ENCODE measurements at places on chromosomes 16 and 17. TPM values are rescaled to one million over a fixed set of nuclear protein-coding genes. Genes with fewer than 3 reads are reported as not detected.

Gene ASPA
- total RNA-seq: not detected

GRCh38 chr17:59067756-59068155 is 38.9 kb downstream of the TRIM37 start:
- peaks cover 38% of the 10 kb centered on the region for H3K36me3 ChIP-seq
- no peak overlapping the region for H3K27ac ChIP-seq
- H3K4me3 ChIP-seq: no peak overlapping the region
- H3K27me3 ChIP-seq: no peaks in the 10 kb centered on the region
- DNase-seq: no peak
- no peaks in the 10 kb centered on the region for H3K4me1 ChIP-seq

GRCh38 chr17:43846221-43846712 is 709 bp upstream of the CD300LG start:
- H3K36me3 ChIP-seq: no peaks in the 10 kb centered on the region
- no peaks in the 10 kb centered on the region for H3K4me1 ChIP-seq
- H3K27ac ChIP-seq: no peak overlapping the region
- no peak overlapping the region for H3K4me3 ChIP-seq

Gene TBC1D3
- 1.7 TPM for total RNA-seq

Gene ZACN
- total RNA-seq: 0.37 TPM

DNA sequence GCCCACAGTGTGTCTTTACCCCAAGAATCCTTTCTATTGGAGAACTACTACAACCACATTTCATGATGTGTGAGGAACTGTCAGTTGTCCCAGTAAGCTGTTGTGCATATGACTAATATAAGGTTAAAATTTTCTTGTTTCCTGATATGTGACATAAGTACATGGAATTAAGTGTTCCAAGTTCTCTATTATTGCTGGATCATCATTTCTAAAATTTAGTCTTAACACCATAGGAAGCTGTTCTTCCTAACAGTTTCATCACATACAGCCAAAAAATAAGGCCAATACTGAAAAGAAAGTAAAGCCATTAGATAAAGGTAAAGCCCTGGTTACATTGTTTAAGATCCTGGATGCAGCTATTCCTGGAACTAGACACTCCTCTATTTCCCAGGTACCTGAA is 620.9 kb upstream of the CDH8 start:
- no peak overlapping the region for H3K4me3 ChIP-seq
- no peak overlapping the region for H3K27ac ChIP-seq
- H3K4me1 ChIP-seq: no peaks in the 10 kb centered on the region
- no peaks in the 10 kb centered on the region for H3K27me3 ChIP-seq

DNA sequence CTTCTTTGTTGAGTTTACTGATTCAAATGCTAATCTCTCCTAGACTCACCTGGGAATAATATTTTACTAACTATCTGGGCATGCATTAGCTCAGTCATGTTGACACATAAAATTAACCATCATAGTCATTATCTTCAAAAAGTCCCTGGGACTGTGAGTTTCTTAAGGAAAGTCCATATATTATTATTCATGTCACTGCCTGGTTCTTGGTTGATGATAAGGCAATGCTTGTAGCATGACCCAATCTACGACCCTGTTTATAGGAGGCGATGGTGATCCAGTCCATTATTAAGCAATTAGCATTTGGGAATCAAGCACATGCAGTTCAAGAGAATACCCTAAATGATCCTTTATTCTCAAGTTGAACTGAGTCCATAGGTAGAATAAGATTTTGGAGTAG is 54.8 kb upstream of the MPHOSPH6 start:
- no peaks in the 10 kb centered on the region for H3K27me3 ChIP-seq
- no peak for DNase-seq
- no peak overlapping the region for H3K27ac ChIP-seq
- no peaks in the 10 kb centered on the region for H3K36me3 ChIP-seq
- no peak overlapping the region for H3K4me3 ChIP-seq
- H3K4me1 ChIP-seq: no peaks in the 10 kb centered on the region

Gene RNF112
- total RNA-seq: 0.62 TPM

GRCh38 chr16:76766538-76766937 is 424.5 kb upstream of the MON1B start:
- H3K27me3 ChIP-seq: no peaks in the 10 kb centered on the region
- H3K27ac ChIP-seq: no peak overlapping the region
- DNase-seq: no peak
- no peaks in the 10 kb centered on the region for H3K36me3 ChIP-seq
- H3K4me1 ChIP-seq: no peaks in the 10 kb centered on the region
- no peak overlapping the region for H3K4me3 ChIP-seq
